ENCODE measurements at places on chromosomes 3 and 15. TPM values are rescaled to one million over a fixed set of nuclear protein-coding genes. Genes with fewer than 3 reads are reported as not detected.

The FBN1 gene
- total RNA-seq, result 90.7 TPM

The SEMA5B gene
- 0.28 TPM for total RNA-seq

The SI gene
- not detected for total RNA-seq

The PRSS50 gene
- 0.12 TPM for total RNA-seq

The CTSH gene
- total RNA-seq, result 95.3 TPM

The MORC1 gene
- not detected for total RNA-seq

The OR4F15 gene
- total RNA-seq, result not detected

DNA sequence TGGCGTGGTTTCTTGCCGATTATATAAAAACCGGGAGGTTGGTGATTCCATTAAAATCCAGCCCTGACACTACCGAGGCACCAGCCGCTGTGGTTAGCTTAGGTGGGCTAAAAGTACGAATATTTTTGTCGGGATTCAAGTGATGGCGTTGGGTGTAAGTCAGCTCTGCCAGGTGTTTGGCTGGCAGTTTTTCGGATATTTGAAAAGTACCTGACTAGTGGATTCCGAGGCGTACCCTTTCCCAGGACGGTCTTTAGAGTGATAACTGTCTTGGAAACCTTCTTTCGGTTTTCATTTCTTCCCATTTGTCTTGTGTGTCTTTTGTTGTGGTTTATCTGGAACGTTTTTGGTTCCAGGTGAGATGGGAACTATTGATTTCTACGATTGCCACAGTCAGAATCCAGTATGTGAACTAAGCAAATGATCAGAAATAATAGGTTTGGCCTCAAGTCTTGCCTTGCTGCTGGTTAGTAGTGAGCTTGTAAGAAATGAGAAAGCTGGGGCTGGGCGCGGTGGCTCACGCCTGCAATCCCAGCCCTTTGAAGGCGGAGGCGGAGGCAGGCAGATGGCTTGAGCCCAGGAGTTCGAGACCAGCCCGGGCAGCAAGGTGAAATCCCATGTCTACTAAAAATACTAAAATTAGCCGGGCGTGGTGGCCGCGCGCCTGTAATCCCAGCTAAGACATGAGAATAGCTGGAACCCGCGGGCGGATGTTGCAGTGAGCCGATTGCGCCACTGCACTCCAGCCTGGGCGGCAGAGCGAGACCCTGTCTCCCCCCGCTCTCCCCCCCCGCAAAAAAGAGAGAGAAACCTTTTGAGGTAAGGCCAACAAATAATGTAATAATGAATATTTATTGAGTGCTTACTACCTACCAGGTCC, 1.4 kb downstream of the FYTTD1 start:
- peak; percentile 72 for DNase-seq

DNA sequence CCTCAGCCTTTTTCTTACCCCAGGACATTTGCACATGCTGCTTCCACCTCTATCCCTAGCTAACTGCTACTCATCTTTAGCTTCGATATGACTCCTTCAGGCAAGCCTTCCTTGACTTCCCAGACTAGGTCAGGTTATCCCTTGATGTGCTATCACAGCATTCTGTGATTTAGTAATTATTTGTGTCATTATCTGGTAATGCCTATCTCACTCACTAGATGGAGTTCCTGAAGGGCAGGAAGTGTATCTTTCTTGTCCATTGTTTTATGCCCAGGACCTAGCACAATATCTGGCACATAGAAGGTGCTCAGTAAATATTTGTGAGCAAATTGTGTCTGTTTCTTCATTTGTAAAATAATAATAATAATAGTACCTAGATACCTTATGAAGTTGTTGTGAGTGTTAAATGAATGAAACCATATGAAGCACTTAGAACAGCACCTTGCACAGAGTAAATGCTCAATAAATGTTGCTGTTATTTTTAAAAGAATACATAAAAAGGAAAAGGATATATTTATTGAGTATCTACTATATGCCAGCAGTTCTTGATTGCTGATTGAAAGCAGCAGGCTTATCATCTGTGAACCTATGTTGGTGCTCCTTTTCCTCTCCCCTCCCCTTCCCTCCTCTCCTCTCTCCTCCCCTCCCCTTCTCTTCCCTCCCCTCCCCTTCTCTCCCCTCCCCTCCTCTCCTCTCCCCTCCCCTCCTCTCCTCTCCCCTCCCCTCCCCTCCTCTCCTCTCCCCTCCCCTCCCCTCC, 31.5 kb downstream of the SQOR start:
- no peak for DNase-seq

GRCh38 chr15:57806003-57806402, 99.5 kb downstream of the POLR2M start:
- DNase-seq, result no peak

DNA sequence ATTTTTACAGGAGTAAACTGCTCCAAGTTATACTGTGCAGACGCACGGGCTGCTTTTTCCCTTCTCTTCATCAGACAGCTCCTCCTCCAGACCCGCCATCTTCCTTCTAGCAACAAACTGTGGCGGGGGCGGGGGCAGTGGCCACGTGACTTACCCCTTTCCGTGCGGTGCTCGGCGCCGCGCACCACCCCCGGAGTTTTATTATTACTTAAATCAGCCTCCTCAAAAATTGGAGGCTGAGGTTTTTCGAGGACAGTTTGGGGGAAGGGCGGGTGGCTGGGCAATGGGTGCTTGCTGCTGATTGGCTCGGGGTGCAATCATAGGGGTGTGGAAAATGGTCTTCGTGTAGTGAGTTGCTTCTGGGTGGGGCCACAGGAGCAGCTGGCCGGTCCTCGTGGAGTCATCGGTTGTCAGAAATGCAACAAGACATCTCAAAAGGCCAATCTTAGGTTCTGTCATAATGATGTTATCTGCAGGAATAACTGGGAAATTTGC, 77.1 kb upstream of the MFGE8 start:
- no peak for DNase-seq

DNA sequence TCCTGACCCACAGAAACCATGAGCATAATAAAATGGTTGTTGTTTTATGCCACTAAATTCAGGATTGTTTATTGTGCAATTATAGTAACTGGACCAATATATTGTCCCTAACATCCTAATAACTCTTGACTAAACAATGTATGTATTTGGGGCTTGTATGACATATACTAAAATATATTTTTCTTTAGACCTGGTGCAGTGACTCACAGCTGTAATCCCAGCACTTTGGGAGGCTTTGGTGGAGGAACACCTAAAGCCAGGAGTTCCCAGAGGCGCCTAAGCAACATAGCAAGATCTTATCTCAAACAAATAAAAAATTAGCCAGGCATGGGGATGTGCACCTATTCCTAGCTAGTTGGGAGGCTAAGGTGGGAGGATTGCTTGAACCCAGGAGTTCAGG, 180.4 kb downstream of the SUCNR1 start:
- DNase-seq, result no peak

GRCh38 chr3:26535151-26535550, 87.4 kb upstream of the LRRC3B start:
- no peak for DNase-seq

DNA sequence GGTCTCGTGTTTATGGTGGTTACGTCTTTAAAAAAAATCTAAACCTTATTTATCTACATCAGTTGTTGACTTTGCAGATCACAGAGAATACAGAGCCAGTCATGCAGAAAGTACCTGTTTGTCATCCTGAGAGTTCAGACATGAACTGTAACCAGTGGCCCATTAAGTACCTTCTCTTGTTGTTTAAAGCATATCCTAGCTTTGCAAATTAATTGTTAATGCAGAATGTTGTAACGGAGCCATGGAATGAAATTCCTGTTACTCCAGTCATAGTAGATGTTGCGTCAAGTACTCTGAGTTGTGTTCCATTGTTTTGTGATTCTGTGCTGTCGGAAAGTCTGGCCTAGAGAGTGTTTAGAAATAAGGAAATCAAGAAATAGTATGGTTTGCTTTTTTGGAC, 205.2 kb downstream of the RBMS3 start:
- no peak for DNase-seq

DNA sequence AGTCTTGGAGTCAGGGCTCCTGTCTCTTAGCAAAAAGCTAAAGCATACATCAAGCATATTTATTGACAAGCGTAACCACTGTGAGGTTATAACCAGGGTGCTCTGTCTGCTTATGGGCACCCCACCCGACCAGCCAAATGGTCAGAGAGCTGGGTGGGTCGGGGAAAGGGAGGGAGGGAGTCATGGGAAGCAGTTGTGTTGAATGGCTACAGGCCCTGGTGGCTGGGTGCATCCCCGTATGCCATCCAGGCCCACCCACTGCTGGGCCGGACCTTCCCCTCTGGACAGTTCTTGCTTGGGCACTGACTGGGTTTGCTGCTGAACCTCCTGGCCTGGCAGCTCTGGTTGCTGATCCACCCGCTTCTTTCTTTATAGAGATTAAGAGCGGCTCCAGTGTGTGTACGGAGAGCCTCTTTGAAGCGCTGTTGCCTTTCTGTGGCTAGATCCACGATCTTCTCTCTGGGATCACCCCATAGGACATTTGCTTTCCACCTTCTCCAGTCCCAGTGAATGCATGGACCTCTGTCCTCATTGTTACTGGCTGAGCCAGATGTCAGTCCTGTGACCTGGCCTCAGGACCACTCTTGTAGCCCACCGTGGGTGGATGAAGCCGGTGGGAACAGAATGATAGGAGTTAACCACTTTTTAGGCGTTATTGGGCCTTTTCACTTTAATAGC, 59.6 kb downstream of the SMAD3 start:
- no peak for DNase-seq
